ENCODE measurements at places on chromosomes 7 and 10. TPM values are rescaled to one million over a fixed set of nuclear protein-coding genes. Genes with fewer than 3 reads are reported as not detected.

GRCh38 chr7:39811161-39811614 is 138.9 kb upstream of the CDK13 start:
- no peak for DNase-seq

DNA sequence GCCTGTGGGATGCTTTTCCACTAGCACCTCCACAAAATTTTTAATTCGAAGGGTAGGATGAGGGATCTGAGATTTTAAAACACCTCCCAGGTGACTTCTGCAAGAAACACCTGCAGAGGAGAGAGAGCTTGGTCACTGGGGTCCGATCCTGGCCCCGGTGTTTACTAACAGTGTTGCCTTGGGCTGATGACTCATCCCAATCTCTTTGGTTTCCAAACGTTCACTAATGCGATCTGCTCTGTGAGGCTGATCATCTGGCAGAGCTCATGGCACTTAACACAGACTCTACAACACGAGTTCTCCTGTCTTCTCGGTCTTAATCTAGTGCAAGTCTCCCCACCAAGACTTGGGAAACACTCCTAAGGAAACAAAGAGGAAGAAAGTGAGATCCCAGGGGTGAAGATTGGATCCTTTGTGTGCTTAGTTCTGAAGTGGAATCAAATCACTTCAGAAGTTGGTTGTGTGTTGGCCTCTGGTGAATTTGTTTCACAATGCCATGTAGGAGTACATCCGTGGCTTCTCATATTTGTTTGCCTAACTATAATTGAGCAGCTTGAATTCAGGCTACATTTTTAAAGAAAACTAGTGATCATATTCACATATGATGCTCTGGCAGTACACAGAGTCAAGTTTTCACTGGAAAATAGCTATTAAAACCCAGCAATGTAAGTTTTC is 407.9 kb downstream of the NRG3 start:
- DNase-seq = no peak

ANKMY2 gene
- 7.4 TPM for total RNA-seq

GRCh38 chr7:73888959-73889358 is 28.0 kb downstream of the TMEM270 start:
- no peak for DNase-seq

GRCh38 chr7:138568655-138569054 is 108.6 kb downstream of the TRIM24 start:
- DNase-seq = no peak
